Lower lobe of right lung (tissue), 2 donors: ENCODE measurements at places on chromosomes 16 and 17. TPM values are rescaled to one million over a fixed set of nuclear protein-coding genes. Genes with fewer than 3 reads are reported as not detected.

DNA sequence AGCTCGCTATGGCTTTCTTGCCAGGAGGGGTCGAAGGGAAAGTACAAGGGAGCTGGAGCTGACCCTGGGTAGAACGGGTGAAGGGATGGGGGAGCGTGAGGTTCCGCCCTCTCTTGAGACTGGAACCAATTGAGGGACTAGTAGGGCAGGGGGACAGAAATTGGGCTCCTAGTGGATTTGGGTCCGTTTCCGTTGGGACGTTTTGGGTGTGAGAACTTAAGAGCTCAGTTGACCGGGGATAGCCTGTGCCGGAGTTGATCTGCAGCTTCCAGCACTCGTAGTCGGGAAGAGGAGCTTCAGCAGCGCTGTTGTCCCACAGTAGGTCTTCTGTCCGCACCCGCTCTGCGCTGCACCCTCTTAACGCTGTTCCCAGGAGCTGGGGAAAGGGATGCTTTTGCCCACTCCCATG, 481 bp downstream of the CNTROB start:
- DNase-seq = peak; percentile 58

DNA sequence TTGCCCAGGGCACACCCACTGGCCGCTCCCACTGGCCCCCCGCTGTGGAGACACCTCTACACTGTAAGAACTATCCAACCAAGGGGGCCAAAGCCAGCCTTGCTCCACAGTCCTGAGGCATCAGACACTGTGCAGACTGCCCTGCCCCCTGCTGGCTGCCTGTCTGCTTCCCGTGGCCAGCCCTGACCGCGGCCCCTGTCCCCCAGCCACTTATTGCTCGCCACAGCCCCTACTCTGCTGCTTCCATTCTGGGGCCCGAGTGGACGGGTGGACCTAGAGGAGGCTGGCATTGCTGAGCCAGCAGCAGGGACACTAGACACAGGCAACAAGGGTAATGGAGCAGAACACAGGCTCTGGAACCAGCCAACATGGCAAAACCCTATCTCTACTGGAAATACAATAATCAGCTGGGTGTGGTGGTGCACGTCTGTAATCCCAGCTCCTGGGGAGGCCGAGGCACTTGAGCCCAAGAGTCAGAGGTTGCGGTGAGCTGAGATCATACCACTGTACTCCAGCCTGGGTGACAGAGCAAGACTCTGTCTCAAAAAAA, 19.7 kb upstream of the LRRC37A3 start:
- DNase-seq = peak; percentile 80

DNA sequence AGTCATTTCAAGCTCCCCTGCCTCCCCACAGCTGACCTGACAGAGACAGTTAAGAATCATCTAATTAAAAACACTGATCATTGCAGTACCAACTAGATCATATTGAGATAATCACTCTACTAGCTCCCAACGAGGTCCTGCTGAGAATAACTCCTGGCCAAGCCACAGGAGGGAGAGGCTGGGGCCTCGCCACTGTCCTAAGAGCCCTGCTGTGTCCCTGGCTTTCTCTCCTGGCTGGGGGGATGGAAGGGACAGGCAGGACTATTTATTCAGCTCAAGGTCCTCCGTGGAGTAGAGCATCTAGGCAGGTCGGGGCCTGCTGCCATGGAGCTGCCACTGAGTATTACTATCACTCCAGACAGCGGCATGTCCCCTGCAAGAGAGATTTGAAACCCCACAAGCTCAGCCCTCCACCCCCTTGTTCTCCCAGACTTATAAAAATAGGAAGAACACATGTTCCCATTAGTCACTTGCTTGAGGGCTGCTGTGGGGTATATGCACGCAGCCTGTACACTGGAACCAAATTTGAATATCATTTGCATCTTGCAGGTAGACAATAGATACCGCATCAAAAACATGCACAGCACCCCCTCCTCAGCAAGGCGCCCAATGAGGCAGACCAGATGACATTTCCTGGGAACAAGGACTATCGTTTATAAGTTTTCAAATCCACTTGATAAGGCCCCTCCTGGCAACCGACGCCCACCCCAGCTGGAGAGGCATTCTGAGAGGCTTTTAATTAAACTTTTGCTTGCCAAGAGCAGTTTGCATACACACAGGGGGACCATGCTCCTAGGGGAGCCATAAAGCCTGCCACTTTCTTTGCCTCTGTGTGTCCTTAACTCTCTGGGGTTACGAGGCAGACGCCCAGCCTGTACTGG, 385.2 kb upstream of the ZFHX3 start:
- DNase-seq = no peak

DNA sequence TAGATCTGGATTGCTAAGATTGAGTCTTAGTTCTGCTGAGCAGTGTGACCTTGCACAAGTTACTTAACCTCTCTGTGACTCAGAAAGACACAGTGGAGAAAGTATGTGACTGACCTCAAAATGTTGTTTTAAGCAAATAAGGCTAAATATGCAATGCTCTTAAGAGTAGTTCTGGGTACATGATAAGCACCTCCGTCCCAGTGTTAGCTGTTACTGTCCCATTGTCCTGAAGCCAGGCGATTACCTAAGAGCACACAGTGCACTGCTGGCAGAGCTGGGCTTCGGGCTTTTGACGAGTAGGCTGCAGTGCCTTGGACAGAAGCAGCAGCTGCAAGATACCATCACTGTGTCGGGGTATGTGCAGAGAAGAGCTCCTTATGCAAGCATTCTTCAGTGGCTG, 32.7 kb upstream of the FOXF1 start:
- DNase-seq = no peak

DNA sequence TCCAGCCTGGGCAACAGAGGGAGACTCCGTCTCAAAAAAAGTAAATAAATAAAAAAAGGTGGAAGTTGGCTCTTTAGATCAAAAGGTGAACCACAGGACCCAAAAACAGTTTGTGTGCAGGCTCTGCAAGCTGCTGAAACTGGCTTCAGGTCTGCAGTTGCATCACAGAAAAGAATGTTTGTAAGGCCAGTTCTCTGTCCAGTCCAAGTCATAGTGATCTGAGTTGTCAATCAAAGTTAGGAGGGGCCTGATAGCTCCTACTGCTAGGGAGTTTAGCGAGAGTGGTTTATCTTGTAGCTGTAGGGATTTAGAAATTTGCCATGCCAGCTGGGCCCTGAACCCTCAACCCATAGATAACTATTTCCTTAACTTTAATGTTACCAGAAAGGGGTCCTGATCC, 101.2 kb upstream of the CACNG5 start:
- no peak for DNase-seq

DNA sequence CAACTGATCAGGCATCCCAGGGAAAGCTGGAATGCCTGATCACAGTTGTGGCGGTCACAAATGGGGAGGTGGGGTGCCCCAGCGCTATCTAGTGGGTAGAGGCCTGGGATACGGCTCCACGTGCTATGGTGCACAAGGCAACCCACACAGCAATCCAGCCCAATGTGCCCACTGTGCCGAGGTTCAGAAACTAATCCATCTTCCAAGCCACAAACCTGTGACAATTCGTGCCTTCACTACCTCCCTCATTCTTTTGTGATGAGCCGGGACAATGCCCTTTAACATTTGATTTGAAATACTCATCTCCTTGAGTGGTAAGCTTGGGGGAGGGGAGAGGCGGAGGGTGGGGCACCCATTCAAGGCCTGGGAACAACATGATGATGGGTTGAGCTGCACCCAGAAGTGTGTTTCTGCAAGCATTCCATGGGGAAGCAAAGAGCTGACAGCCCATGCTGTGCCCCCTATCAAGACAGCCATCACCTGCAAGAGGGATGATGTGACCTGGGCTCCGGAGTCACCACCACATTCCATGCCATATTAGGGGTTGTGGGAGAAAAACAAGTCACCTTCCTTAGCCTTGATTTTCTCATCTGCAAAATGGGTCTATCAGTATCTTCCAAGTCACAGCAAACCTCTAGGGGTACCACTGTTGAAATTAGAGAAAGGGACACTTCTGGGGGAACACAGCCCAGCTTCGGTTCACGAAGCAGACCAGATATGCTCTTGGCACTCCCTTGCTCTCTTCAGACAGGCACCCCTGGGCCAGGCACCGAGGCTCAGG, 3.7 kb downstream of the ELOB start:
- DNase-seq = peak; percentile 20

DNA sequence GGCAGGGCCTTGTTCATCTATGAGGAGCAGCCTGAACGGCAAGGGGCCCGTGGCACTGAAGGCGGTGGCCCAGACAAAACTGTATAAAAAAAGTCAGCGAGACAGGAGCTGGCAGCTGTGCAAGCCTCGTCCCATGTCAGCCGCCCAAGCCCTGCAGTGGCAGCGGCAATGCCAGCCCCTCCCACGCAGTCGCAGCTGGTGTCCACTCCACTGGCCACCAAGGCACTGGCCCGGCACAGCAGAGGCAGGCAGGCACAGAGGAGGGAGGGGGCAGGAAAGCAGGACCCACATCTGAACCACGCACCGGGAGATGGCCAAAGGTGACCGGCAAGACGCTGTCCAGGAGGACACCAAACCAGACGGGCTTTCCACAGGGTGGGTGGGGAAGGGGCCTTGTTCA, 15.9 kb upstream of the C16orf95 start:
- no peak for DNase-seq

DNA sequence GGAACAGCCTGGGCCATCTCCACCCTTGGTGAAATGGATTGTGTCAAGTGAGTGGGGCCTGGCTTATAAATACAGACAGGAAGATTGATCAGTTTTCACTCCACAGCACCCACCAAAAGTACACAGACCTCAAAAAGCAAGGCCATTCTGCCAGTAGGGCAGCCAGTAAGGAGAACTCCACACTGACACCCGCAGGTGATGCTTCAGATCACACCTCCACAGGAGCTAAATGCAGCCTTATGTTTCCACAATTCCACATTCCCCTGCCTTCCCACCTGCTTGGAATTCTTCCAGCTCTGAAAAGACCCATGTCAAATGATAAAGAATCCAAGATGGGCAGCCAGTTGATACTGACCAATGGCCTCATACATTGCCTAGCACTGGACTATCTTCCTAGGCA, 191.1 kb downstream of the ZFHX3 start:
- no peak for DNase-seq

DNA sequence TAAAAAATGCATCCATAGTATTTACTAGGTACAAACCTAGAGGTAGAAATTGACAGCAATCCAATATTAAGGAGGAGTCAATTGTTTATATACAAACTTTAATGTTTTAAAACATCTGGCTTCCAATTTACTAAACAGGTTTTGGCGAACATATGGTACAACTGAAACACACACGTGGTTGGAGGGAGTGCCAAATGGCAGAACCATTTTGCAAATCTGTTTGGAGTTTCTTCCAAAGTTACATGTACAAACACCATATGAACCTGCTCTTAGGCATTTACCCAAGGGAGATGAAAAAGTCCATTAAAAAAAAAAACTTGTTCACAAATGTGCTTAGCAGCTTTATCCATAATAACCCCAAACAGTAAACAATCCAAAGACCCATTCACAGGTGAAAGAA, 159.8 kb upstream of the MYOCD start:
- DNase-seq = no peak

GRCh38 chr17:30151471-30151870, 34.9 kb downstream of the NSRP1 start:
- DNase-seq = no peak

GRCh38 chr16:79519448-79519847, 81.1 kb downstream of the MAF start:
- peak; percentile 66 for DNase-seq

DNA sequence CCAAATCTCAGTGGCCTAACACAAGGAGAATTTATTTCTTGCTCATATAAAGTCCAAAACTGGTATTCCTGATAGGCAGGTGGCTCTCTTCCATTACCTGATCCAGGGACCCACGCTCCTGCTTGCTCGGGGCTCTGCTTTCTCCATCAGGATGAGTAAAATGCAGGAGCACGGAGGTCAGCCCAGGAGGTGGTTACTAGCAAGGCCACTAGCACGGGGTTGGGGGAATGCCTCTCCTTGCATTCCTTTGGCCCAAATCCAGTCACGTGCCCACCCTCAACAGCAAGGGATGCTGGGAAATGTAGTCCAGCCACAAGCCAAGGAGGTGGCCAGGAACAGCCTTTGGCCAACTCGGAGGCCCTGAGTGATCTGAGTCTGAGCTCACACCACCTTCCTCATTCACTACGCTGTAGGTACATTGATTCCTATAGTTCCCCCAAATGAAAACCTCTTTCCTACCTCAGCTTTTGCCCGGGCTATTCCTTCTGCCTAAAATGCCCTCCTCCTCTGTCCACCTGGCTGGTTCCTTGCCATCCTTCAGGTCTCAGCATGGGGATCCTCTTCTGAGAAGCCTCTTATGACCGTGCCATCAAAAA, 38.3 kb upstream of the HAPSTR1 start:
- DNase-seq = peak; percentile 56

DNA sequence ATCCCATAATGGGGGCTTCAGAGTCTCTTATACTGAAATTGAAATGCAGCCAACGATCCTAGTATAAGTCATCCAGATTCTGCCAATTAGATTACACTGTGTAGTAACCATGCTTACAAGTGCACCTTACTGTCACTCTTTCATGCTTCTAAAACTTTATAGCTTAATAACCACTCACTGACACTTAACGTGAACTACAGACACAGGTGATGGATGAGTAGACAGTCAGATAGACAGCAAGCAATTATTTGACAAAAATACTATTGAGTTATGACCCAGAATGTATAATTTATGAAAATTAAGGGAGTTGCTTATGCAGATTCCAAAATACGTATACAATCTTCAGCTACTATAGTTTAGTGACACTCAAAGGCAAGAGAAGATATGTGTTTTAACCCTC, 6.3 kb downstream of the CDH8 start:
- no peak for DNase-seq

GRCh38 chr17:67051155-67051538, 6.8 kb downstream of the CACNG1 start:
- DNase-seq = no peak

DNA sequence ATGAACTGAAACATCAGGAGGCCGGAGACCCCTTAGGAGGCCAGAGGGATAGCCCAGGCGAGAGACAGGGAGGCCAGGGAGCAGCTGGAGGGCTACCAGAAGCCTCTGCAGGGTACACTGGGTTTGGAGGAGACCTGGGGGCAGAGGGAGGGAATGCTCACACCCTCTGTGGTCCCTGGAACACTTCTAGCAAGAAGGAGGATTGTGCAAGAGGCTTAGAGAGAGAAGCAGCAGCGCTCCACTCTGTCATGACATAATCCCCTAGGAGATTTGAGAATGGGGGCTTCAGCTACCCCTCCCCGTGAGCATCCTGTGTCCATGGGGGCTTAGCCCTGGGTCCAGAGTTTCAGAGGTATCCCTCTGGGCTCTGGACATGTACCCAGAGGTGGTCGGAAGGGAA, 15.8 kb downstream of the GPR142 start:
- DNase-seq = no peak

GRCh38 chr17:4557626-4558346, 2.6 kb downstream of the GGT6 start:
- no peak for DNase-seq

The PITPNM3 gene
- total RNA-seq = 12.3 TPM

The AIPL1 gene
- total RNA-seq = not detected

The CDH11 gene
- total RNA-seq = 94.1 TPM

The CDK5R1 gene
- 1.3 TPM for total RNA-seq

The KCNJ12 gene
- total RNA-seq = 1.9 TPM

The SYNGR2 gene
- total RNA-seq = 217 TPM

The SLC6A2 gene
- total RNA-seq = not detected

The ITGB4 gene
- total RNA-seq = 34.7 TPM
